Myocyte (in vitro differentiated cells): ENCODE measurements at places on chromosomes 7 and 10.

DNA sequence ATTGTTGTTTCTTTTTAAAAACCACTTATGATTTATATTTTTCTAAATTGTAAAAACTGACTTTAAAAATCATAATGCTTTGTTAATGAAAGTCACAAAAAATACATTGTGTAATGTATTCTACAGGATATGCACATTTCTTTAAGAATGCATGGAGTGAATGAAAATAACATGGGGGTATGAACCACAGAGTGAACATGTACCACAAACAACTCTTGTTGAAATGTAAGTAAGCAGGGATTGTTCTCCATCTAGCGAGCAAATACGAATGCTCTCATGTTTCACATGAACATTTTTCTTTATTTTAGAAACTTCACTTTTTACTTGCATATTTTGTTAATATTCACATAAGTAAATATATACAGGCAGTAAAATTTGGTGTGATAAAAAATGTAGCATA lies 35.6 kb upstream of the LAMB4 start:
- no peak for DNase-seq

DNA sequence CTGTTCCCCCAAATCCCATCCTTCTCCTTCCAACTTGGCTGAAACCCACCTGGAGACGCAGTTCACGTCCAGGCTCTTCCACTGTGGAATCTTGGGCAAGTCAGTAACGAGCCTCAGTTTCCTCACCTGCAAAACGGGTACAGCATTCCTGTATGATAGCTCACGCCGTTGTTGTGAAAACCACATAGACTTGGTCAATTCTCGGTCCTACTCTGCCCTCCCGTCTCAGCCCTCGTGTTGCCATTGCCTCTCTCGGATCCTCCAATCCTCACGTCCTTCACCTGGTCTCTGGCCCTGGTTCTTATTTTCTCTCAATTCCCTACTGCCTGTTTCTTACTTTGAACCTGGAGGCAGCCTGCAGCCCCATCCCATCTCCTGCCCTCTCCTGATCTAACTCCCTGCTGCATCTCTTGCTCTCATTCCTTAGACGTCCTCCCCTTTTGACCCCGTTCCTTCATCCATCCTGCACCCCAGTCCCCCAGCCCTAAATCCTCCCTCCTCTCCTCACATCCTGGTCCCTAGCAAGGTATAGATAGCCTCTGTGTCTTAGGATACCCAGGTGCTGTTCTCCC lies 2.0 kb upstream of the MUC12 start:
- DNase-seq = no peak

DNA sequence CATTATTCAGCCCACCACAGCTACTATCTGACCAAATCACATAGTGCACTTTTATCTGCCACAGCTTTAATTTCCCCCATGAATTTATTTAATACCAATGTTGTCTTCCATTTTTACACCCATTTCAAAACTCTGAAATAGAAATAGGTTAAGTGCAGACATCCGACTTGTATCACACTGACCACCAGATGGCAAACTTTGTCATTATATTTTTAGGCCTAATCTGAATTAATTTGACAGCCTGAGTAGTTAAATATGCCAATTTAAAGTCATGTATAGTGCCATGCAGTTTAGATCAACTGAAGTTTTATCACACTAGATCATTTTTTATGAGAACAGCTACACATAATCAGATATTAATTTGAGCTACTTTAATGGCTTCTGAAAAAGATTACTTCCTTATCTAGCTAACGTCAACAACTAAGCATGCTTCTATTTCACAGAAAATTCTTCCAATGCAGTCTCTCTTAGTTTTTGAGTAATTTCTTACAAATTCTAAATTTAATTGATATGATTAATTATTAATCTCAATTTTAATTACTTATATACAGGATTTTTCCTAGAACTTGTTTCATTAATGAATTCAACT lies 566.4 kb downstream of the GFRA1 start:
- peak; percentile 57 for DNase-seq

DNA sequence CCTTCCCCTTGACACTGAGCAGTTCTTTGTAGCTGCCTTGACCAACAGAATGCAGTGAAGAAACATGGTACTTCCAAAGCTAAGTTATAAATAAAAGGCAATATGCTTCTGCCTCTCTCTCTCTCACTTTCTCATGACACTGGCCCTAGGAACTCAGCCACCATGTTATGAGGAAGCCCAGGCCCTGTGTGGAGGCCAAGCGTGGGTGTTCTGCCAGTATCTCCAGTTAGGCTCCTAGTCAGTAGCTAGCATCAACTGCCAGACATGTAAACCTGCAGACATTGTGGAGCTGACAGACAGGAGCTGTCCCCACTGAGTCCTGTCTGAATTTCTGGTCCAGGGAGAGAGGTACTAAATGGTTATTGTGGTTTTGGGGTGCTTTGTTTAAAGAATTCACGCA lies 45.2 kb downstream of the TMEM209 start:
- DNase-seq = no peak

- DNase-seq = peak; percentile 75
Observed at GRCh38 chr7:71308096-71308495, 176.2 kb downstream of the GALNT17 start.

GRCh38 chr7:41047789-41048191 lies 655.1 kb downstream of the INHBA start:
- DNase-seq = peak; percentile 87

- peak; percentile 24 for DNase-seq
Observed at GRCh38 chr10:71486484-71487114, 89.9 kb downstream of the CDH23 start.

DNA sequence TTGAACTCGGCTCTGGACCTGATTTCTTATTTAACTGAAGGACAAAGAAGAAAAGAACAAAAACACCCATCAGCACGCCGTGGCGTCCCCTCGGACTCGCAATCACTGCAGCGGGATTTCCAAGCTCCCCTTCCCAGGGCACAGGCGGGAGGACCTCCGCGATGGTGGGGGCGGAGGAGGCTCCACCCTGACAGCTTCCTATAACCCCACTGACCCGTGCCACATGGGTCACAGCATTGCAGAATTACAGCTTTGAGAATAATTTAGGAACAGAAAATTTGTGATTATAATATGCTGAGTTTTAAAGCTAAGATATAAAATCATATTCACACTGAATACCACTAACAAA lies 129.7 kb upstream of the SEC61G start:
- no peak for DNase-seq

DNA sequence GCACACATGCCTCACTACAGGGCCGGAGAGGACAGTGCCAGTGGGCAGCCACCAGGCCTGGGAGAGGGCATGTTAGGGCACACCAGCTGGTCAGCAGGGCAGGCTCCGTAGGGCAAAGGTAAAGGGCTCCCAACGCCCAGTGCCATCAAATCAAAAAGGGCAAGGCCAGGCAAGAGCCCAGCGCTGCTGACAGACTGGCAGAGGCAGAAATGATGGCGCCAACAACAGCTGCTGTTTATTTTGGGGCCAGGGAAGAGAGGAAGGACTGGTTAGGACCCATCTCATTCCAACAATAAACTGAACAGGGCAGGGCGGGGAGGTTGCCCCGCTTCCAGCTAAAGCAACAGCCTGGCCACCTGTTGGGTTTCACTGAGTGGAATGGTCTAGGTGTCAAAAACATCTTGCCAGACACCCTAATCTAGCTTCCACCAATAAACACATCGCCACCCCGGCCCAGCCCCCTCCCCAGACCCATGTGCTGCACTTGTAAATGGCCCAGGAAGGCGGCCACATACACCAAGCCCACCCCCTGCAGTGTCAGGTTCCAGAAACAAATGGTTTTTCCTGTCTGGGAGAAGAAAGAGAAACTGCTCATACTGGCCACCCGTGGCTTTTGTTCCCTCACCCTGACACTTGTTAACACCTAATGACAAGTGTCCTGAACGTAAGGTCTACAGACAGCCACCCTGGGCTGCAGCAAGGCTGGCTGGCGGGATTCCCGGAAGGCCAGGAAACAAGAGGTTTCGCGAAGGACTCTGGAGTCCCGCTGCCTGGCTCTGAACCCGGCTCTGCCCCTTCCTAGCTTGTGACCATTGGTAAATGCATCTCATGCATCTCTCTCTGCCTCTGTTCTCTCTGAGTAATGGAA lies 15.3 kb downstream of the SH3PXD2A start:
- DNase-seq = peak; percentile 95

- DNase-seq = no peak
Observed at GRCh38 chr10:56135828-56136227, 225.2 kb downstream of the ZWINT start.

DNA sequence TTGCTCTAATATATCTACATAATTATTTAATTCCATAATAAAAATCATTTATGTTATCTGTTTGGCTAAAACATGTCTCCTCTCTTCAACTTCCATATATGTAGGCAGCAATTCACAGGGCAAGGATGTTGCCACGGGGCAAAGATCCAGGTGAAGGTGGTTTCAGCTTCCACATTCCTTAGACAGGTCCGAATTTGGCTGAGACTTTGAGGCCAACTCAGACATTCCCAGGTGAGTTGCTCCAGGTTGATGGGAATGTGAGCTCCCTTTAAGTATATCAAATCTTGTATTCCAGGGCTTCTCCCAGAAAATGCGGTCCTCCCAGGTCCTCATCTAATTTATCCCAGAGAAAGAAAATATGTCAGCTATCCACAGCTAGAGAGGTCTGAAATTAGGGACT lies 15.1 kb upstream of the AOAH start:
- no peak for DNase-seq

- no peak for DNase-seq
Observed at GRCh38 chr7:80662252-80662651, 23.8 kb downstream of the CD36 start.

- peak; percentile 39 for DNase-seq
Observed at GRCh38 chr10:100827819-100828737, 82.7 kb downstream of the PAX2 start.

DNA sequence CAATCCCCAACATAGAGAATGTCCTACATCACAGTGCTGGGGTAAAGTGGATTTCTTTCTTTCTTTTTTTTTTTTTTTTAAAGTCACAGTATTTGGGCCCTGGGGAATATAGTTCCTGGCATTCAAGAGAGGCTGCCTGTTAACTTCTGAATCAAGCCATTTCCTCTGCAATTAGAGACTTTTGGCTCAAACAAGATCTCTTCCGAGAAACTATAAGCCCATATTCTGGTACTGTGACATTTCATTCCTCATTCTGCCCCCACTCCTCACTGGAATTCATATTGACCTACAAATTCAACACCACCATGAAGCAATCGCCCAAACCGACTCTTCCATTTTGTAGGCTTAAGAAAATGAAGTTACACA lies 187.4 kb downstream of the PHTF2 start:
- peak; percentile 42 for DNase-seq

DNA sequence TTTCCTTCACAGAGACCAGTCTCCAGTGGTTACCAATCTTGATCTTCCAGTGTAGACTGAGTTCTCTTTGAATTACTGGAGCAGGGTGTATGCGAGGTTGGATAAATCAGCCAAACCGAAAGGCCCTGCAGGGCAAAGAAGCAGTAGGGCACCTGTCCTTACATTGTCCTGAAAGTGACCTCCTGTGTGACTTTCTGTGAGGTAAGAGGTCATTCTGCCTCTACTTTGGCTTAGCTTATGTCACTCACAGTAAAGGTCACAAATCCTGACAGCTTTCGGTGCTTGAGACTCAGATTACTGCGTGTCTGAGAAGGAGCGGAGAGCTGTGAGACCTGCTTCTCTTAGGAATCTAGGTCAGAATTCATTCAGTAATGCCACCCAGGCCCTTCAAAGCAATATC lies 252.7 kb upstream of the ETV1 start:
- no peak for DNase-seq
